Activated CD8-positive, alpha-beta memory T cell treated with anti-CD3 and anti-CD28 coated beads for 1 hour (primary cell): ENCODE measurements at places on chromosomes 12 and 14.

- DNase-seq, result no peak
Measured at GRCh38 chr14:105386581-105387529, 11.5 kb upstream of the TEX22 start.

DNA sequence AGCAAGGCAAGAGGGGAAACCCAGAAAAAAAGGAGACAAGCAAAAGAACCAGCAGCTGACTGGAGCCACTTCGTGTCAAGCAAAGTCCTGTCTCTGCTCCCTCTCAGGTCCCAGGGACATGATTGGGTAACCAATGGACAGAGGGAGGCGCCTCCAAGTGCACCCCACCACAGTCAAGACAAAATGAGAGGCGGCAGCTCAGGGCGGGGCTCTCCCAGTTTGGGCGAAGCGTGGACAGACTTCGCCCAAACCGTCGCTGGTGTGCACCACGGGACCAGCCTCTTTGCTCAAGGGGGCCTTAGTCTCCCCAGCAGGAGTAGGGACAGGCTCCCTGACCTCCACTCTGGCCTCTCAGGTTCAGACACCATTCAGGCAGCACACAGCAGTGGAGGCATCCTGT, 1.5 kb upstream of the BEGAIN start:
- DNase-seq, result no peak

DNA sequence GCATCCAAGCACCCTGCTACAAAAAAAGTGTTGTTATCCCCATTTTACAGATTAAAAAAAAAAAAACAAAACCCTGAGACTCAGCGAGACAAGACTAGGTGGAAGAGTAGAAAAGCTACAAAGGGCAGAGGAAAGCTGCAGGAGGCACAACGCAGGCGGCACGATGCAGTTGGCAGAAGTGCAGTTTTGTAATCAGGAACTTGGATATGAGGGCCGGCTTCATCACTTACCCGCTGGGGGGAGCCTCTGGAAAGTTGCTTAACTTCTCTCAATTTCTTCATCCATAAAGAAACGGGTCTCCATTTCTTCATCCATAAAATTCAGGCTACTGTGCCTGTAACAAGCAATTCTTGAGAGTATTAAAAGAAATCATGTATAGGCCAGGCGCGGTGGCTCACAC, 33.1 kb upstream of the CCDC60 start:
- DNase-seq, result no peak

- no peak for DNase-seq
Measured at GRCh38 chr14:51929166-51929565, 60.2 kb upstream of the RTRAF start.

GRCh38 chr12:96034621-96035282, 635 bp downstream of the LTA4H start:
- no peak for DNase-seq

DNA sequence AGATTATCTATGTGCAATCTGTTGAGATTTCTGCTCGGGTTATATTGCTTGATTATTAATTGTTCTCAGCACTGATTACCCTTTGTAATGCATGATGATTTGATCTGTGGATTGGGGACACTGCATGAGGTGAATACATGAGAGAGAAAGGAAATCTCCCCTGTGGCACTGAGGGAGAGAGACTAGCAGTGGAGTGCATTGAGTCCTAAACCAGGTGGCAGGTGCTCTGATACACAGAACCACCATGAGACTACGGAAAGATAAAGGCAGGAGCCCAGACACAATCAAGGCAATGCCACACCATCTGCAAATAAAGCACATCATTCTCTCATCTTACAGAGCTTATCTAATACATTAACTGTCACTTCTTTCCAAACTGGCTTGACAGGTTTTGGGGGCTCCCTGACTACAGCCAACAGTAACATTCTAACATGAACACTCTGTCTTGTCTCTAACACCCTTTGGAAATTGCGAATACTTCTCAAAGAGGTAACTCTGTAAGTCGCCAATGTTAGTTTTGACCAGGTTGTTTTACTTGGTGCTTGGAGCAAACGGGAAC, 37.6 kb upstream of the TSPAN8 start:
- no peak for DNase-seq

GRCh38 chr12:126847005-126847629, 1419.9 kb upstream of the TMEM132C start:
- no peak for DNase-seq

GRCh38 chr12:109112720-109113465, 3.5 kb upstream of the ACACB start:
- DNase-seq, result no peak

DNA sequence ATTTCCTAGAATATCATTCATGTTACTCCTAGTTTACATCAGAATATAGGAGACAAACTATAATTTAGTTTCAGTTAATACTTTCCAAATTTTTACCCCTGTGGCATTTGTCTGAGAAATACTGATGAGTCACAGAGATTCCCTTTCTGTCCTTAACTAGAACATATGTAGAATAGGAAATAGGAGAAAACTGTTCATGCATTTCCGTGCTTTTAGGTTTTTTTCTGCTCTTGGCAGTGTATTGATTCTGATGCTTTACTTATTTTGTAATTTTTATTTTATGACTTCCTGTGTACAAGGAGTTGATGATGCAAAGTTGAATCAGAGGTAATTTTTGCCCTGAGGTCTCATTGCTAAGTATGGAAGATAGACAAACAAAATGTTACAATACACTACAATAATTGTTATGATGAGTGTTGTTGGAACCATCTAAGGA, 23.0 kb downstream of the MNAT1 start:
- DNase-seq, result no peak

GRCh38 chr12:13114251-13115052, 11.0 kb upstream of the GSG1 start:
- no peak for DNase-seq

DNA sequence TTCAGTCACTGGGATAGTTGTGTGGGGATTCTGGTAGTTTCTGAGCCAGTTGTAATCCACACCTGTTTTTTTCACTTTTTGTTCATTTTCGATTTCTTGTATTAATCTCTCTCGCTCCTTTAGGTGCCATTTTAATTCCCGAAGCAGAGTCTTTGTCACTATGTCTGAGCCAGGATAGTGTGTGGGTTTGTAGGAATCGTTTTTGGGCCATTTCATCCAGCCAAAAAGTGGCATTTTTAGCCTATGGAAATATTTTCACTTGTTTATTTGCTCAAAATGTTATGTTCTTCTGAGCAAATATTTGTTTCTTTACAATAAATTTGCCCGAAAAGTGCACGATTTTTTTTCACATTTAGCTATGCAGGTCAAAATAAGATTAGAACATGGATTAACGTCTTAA, 867 bp downstream of the RD3L start:
- DNase-seq, result no peak

DNA sequence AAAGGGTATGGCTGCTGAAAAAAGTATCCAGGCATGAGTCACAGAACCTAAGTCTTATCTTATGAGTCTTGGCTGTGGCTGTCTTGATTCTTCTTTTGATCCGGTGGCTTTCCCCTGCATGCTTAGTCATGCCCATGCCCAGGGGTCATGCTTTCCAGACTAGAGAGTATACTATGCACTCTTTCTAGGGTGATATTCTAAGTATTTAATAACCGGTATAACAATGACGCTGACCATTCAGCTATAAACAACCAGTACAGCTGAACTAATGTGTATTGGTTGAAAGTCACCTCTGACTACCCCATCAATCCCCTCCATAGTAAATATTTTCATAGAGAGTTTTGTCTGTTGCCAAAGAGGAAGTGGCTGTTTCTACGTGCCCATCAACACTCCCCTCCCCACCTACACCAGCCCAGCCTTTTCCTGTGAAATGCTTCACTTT, 34.7 kb upstream of the NRXN3 start:
- DNase-seq, result no peak

- DNase-seq, result no peak
Measured at GRCh38 chr12:130013771-130014484, 110.1 kb upstream of the TMEM132D start.
